ENCODE measurements at places on chromosomes 4 and X.

GRCh38 chrX:1555370-1555769 is 18.4 kb upstream of the P2RY8 start:
- no peak for DNase-seq

DNA sequence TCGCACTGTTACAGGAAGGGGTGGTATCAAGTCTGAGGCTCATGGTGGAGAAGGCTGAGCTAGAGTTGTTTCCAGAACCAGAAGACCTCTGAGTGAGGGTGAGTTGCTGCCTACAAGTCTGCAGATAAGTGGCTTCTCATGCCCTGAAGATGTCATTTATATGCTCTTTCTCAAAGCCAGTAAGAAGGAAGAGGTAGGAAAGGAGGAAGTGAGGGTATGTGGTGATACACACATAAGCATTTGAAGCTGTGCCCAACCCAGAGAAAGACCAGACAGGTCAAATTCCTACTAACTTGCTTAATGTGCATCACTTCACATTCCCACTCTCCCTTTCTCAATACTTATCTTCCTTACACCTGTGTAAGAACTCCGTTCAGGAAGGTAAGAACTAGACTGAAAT is at the start of gene PPBP:
Gene PPBP, minus strand, starts transcription at position 130 of the 400 bp plus-strand sequence. Its CDS starts 87 bp downstream, at position 43.
- DNase-seq, result no peak

GRCh38 chr4:3809028-3809427 is 42.8 kb downstream of the ADRA2C start:
- DNase-seq, result no peak

- DNase-seq, result no peak
Measured at GRCh38 chrX:39327705-39328104, 526.4 kb downstream of the MID1IP1 start.

DNA sequence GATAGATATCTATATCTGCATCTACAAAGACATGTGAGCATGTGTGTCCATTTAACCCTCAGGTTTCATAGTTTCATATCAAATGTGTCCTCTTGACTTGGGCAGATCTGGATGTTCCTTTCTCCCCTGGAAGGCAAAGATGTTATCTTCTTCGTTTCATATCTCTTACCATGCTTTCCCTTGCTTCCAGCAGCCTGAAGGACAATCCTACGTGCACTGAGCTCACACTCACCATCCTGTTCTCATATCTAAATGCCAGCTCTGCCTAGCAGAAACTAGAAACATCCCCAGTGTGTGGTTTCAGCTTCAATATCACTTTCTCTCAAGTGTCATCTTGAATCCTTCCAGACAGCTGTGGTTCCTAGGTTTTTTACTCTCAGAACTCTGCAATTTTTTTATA is 66.2 kb downstream of the ZAR1 start:
- DNase-seq, result no peak

DNA sequence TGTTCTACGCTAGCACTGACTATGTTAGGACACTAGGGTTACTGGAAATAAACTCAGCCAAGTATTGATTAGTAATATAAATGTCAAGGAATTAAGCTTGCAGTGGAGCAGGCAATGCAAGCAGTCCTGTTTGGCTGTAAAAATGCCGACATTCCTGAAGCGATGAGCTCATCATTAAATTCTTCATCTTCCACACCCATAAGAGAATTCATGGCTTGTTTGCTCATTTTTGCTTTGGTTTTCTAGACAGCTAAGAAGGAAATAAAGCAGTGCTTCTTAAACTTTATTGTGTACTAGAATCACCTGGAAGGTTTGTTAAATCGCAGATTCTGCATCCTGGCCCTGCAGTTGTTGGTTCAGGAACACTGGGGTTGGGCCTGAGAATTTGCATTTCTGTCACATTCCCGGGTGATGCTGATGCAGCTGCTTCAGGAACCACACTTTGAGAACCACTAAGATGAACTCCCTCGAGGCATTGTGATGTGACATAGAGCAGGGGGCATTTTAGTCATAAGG is 17.8 kb downstream of the ANXA3 start:
- peak; percentile 84 for DNase-seq

GRCh38 chrX:150202641-150203247 is 160.4 kb upstream of the MAMLD1 start:
- DNase-seq, result no peak

- DNase-seq, result no peak
Measured at GRCh38 chrX:71454222-71454621, 78.7 kb upstream of the OGT start.

DNA sequence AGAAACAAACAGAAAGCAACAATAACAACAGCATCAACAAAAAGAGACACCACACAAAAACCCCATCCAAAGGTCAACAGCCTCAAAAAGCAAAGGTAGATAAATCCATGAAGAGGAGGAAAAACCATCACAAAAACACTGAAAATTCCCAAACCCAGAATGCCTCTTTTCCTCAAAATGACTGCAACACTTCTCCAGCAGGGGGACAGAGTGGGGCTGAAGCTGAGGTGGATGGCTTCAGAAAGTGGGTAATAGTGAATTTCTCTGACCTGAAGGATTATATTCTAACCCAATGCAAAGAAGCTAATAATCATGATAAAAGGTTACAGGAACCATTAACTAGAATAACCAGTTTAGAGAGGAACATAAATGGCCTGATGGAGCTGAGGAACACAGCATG is 888.2 kb downstream of the RAB28 start:
- no peak for DNase-seq

DNA sequence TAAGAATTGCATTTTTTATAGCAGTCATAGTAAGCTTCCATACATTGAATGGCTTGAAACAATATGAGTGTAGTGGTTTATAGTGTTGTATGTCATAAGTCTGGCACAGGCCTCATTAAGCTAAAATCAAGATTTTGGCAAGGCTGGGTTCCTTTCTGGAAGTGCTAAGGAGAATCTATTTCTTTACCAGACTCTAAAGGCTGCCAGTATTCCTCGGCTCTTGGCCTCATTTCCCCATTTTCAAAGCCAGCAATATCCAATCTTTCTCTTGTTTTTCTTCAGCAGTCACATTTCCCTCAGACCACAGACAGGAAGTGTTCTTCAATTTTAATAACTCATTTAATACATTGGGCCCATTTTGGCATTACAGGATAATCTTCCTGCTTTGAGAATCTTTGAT is 1155.5 kb upstream of the PABPC4L start:
- no peak for DNase-seq

DNA sequence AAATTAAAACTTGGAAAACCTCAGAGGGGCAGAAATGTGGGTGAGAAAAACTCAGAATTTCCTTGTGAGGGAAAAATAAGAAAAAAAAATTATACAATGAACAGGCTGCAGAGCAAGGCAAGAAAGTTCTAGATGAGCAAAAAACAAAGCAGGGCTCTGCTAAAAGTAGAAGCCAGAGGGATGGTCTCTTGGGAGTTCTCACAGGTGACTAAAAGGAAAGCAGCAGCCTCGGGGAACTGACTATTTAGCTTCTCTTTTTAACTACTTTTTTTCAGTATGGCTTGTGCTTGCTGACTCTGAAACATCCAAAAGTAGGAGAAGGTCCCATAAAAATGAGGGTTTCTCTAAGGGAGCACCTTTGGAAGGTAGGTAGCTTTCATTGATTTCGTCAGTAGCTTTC is 36.4 kb downstream of the PCDH19 start:
- no peak for DNase-seq

DNA sequence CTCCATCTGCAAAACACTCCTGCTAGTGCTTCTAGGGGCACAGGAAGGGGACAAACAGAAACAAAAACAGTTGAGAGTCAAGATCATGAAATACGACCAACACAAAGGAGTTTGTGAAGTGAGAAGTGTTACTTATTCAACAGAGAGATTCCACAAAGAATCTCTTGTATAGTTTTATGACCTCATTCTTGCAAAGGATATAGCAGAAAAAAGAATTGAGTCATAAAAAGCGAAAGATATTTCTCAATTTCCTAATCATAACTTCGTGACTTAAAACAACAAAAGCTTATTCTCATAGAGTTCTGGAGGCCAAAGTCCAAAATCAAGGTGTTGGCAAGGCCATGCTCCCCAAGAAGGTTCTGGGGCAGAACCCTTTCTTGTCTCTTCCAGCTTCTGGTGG is 40.7 kb downstream of the TIGD4 start:
- DNase-seq, result no peak

DNA sequence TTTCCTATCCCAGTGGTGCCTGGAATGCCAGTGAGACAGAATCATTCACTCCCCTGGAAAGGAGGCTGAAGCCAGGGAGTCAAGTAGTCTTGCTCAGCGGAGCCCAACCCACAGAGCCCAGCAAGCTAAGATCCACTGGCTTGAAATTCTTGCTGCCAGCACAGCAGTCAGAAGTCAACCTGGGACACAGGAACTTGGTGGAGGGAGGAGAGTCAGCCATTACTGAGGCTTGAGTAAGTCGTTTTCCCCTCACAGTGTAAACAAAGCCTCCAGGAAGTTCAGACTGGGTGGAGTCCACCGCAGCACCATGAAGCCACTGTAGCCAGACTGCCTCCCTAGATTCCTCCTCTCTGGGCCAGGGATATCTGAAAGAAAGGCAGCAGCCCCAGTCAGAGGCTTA is 283.2 kb upstream of the CPEB2 start:
- no peak for DNase-seq

- no peak for DNase-seq
Measured at GRCh38 chr4:77201343-77201742, 44.3 kb downstream of the CCNG2 start.

DNA sequence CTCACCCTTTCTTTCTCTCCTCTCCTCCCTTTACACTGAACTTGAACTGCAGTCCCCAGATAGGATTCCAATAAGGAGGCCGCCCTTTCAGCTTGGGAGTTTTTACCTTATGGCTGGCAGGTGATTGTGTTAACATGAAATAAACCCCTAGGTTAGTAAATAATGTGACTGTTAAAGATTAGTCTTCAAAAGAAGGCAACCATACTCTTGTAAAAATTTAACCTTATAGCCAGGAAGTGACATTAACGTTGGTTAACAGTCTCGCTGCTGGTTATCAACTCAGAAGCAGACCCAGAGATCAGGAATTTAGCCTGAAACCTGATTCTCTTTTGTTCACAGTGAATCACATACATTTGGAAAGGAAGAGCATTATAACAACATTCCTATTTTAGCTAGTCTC is 15.2 kb downstream of the FHDC1 start:
- DNase-seq, result no peak

DNA sequence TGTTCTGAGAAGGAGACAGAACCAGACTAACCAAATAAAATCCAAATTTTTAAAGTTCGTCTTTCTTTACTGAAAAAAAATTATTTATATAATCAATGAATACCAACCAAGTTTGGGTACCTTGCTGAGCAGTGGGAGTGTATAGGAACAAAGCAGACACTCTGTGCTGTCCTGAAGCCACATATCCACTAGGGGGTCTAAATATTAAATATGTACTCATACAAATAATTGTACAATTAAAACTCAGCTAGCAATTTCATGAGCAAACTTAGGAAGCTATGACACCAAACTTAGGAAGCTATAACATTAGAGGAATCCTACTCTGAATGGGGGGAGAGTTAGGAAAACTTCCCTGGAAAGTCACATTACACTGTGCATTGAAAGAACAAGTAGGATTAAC is 582.0 kb upstream of the EPHA5 start:
- no peak for DNase-seq

- DNase-seq, result no peak
Measured at GRCh38 chr4:42454755-42455420, 57.6 kb downstream of the SHISA3 start.

DNA sequence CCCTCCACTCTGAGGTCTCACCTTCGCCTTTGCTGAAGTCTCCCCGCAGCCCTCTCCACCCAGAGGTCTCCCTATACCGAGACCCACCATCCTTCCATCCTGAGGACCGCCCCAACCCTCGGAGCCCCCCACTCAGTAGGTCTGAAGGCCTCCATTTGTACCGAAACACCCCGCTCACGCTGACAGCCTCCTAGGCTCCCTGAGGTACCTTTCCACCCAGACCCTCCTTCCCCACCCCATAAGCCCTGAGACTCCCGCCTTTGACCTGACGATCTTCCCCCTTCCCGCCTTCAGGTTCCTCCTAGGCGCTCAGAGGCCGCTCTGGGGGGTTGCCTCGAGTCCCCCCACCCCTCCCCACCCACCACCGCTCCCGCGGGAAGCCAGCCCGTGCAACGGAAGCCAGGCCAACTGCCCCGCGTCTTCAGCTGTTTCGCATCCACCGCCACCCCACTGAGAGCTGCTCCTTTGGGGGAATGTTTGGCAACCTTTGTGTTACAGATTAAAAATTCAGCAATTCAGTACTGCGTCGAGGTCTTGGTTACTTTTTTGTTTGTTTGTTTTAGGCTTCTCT is 5.0 kb downstream of the SOD3 start:
- DNase-seq, result no peak

- DNase-seq, result no peak
Measured at GRCh38 chrX:14673764-14674163, 144.4 kb downstream of the GLRA2 start.

- no peak for DNase-seq
Measured at GRCh38 chr4:133668061-133668851, 519.2 kb downstream of the PCDH10 start.
